ENCODE measurements at places on chromosomes 3 and 15.
A peak's percentile ranks its signal among the peaks of the same experiment; 100 is the strongest.

DNA sequence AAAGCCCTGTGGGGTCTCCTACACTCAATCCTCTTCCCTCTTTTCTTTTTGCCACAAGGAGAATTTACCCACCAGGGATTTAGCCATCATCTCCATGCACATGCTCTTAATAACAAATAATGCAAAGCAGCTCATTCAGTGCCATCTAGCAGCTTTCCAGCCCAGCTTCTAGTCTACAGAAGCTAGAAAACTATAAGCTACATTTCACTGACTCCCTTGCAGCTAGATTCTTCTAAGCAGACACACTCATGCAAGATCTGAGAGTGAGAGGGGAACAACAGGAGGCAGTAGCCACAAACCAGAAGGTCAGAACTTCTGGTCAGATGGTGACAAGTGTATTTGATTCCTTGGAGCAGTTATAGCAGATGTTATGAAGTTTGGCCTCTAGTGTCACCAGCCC lies 25.5 kb downstream of the OSBPL10 start:
- DNase-seq = no peak

DNA sequence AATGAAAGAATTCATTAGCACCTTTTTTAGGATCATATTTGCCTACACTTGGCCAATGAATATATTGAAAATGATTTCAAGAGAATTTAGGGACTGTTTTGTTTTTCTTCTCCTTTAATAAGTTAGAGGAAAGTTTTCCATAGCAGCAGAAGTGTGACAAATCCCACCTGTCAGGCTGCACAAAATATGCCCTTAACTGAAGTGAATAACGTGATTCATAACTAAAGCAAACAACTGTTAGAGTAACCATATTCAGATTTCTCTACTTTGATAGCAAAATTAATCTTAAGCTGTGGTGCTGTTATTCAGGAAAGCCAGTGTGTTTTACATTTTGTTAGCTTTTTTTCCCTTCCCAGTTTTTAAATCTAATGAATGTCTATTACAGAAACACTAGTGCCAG lies 121.4 kb downstream of the HCN4 start:
- DNase-seq = no peak

DNA sequence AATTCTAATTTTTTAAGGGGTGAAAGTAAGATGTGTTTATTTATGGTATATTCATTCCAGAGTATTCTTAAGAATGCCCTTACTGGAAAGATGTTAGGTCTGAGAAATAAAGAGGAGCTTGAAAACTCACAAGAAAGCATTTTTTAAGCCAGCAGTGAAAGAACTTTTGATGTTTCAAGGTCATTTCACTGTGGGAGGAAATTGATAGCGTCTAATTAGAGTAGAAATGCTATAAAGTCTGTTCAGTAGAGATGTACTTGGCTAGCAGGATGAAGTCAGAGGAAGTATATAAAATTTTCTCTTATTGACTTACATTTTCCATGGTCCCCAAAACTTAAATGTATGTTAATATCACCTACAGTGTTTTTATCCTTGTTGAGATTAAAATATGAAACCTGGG lies 354.6 kb downstream of the CNTN6 start:
- DNase-seq = no peak

DNA sequence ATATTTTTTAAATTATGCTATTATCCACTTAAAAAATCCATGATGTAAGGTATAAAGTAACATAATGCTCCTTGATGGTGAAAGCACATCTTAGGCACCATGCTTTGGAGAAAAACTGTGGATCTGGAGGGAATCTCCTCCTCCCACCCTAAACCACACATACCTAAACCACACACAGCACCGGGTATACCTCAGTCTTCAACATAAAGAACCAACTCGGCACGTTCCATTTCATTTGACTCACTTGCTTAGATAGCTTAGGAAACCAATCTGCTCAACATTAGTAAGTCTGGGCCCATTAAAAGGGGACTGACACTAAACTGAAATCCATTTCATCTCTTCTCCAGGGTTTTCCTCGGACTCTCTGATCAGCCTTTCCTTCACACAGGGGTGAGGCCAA lies 945.7 kb upstream of the CFAP20DC start:
- DNase-seq = no peak

DNA sequence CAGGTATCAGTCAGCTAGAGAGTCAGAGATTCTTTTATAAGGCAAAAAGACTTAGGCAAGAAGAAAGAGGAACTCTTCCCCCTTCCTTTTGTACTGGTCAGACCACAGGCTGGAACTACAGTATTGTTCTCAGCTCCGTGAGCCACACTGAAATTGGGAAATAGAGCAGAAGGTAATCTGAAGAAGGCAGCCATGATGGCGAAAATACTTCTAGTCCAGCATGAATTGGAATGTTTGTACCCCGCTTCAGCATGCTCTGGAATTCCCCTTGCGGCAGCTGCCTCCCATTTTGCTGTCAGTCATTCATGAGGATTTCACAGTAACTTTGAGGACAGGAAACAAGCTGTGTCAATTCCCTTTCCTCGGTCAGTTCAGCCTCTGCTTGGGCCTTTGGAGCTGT lies 96.2 kb downstream of the CORO2B start:
- no peak for DNase-seq

GRCh38 chr15:25972141-25972675 lies 109.1 kb upstream of the ATP10A start:
- no peak for DNase-seq

DNA sequence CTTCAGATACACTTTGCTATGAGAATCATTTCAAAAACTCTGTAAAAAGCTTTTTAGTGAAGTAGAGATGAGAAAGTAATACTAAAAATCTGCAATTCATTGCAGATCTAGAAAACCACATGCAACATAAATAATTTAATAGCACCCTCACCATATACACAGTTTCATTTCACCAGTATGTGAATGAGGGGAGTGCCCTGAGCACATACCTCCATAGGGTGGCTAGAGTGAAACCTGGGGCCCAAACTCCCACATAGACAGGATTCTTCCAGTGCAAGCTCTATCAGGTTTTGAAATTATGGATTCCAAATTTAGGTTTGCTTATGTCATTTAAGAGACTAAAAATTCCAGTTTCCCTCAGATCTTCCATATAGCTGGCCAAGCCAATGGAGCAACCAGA lies 973.4 kb upstream of the CFAP20DC start:
- no peak for DNase-seq

GRCh38 chr3:72332689-72333088 lies 515.6 kb downstream of the SHQ1 start:
- no peak for DNase-seq

- no peak for DNase-seq
These were observed 50.4 kb upstream of the GYG1 start for GRCh38 chr3:148940983-148941382.

DNA sequence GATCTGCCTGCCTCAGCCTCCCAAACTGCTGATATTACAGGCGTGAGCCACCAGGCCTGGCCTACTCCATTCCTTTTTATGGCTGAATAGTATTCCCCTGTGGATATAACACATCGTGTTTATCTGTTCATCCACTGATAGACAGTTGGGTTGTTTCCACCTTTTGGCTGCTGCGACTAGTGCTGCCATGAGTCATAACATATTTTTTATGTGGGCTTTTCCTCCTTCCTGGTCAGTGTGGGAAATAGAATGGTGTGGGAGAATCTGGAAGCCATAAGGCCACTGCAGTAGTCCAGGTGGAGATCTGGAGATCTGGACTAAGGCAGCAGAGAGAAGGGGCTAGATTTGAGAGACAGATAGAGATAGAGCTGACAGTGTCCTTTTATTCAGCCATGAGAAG lies 16.2 kb downstream of the LCMT2 start:
- no peak for DNase-seq

DNA sequence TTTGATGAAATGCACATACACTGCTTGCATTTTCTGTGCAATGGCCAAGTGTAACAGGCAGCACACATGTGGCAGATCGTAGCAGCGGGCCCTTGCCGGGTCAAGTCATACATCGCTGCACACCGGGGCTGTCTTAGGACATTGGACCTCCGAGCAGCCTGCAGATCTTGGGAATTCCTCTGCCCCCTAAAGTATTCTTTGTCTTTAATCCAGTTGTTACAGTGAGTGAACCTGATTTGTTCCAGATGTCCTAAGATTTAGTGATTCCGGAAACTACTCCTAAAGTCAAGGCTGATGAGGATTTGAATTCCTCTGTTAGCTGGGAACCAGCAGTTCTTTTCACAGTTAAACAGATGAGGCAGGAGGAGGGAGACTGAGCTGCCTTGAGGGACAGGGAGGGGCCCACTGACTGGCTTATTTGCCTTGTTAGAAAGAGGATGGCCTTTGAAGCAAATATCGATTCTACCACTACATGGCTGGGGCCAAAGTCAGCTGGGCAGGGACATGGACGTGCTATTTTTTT lies 190.7 kb upstream of the CTDSPL start:
- no peak for DNase-seq

DNA sequence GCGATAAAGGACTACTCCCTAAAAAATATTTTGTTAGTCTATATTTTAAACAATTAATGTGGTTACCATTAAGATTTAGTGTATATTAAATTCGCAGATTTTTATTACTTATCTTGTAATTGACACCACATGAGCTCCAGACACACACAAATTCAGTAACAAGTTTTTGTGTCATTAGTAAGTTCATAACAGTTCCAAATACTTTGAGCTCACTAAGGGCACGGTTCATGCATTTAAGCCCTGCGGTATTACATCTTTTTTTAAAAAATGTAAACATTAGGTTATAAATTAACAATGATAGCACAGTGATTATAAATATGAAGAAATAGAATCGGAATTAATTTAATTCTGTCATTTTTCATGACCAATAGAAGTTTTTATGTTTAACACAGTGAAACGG lies 317.3 kb downstream of the ZNF385D start:
- no peak for DNase-seq

DNA sequence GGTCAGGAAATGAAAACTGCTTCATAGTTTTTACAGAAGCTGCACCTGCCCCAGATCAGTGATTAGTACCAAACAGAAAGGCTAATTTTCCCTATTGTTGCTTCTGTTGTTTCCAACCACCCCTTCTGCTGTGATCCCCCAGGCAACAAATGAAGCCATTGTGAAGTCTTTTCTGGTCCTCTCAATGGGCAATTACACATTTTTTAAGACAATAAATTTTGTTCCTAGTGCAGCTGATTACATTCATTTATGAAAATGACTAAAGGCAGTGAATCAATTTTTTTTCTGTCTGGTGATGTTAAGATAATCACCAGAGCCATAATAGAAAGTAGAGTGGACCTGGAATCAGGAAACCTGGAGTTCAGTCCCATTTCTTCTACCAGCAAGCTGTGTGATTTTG lies 32.7 kb downstream of the GLDN start:
- DNase-seq = no peak

- no peak for DNase-seq
These were observed 27.0 kb downstream of the CHCHD6 start for GRCh38 chr3:126731044-126731443.

DNA sequence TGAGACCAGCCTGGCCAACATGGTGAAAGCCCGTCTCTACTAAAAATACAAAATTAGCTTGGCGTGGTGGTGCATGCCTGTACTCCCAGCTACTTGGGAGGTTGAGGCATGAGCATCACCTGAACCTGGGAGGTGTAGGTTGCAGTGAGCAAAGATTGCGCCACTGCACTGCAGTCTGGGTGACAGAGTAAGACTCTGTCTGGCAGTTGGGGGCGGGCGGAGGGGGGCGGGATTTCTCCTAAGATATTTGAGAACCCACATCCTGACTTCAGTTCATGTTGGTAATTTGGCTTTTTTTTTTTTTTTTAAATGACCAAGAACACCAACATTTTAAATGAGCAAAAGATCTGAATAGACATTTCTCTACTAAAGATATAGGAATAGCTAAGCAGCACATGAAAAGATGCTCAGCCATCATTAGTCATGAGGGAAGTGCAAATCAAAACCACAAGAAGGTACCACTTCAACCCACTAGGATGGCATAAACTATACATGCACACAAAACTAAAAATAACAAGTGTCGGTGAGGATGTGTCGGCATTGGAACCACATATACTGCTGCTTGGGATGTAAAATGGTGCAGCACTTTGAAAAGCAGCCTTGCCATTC lies 75.6 kb upstream of the LMOD3 start:
- no peak for DNase-seq

- no peak for DNase-seq
These were observed 180.9 kb upstream of the TLE3 start for GRCh38 chr15:70278644-70279043.

- no peak for DNase-seq
These were observed 20.3 kb downstream of the SETMAR start for GRCh38 chr3:4323246-4324027.

- DNase-seq = no peak
These were observed 359.3 kb downstream of the GAP43 start for GRCh38 chr3:115982629-115983028.

DNA sequence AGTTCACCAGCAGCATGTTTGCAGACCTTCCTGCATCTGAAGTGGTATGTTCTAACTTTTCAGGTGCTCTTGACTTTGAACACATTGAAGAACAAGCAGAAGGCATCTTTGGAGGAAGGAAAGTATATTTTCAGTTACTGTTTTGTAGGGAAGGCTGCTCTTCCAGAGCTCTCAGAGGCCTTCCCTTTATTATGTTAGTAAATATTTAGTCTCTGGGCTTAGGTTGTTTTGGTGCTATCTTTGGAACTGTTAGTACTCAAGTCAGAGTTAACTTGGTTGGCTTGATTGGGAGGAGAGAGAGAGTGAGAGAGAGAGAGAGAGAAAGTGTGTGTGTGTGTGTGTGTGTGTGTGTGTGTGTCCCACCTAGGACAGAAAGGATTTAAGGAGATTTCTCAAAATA lies 188.2 kb downstream of the ITPR1 start:
- no peak for DNase-seq

DNA sequence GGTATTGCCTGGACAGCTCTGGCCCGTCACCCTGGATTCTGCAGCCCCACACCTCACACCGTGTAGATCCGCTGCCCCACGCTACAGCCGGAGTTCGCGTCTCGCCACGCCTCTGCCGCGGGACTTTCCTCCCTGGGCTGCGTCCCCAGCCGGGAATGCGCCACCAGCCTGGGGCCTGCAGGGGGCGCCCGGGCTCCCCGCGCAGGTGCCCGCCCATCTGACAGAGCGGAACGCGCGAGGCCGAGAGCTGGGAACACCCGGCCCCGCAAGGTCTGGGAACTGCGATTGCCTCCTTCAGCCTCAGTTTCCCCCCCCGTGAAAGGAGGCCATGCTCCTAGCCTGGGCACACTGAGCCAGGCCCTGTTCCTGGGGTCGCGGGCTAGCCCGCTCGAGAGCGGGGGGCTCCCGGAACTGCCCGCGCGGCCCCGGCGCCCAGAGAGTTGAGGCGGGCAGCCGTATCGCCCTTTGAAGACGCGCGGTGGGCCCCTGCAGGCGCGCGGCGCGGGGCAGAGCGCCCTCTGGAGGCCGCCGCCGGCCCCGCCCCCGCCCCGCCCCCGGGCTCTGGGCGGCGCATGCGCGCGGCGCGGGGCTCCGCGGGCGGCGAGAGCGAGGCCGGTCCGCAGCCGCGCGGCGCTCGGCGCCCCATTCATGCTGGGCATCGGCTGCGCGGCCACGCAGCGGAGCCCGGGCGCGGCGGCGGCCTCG lies at the start of gene PLXNA1:
TSS of gene PLXNA1 (plus strand) at position 645 of the 705 bp plus-strand sequence. CDS start 5,479 bp downstream, outside the sequence.
- DNase-seq = peak; percentile 79

DNA sequence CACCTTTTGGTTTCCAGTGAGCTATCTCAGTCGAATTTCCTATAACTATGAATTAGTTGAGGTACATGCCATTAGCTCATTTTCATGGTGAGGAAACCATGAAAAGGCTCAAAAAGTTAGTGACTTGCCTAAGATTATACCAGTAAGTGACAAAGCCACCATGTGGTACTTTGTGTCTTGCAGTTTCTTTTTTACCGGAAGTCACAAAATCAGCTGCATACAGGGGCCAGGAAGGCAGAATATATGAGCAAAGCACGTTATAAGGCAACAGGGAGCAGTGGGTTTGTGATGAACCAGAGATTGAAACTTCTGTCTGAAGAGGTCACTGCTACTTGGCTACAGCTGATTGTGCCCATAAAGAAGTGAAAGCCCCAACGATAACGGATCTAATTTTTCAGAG lies 50.3 kb downstream of the CMTM8 start:
- no peak for DNase-seq
